Osteoblast (primary cell): ENCODE measurements at places on chromosomes 3 and 15. TPM values are rescaled to one million over a fixed set of nuclear protein-coding genes. Genes with fewer than 3 reads are reported as not detected.
A peak's percentile ranks its signal among the peaks of the same experiment; 100 is the strongest.

GRCh38 chr15:80251428-80252120 is 439 bp downstream of the CTXND1 start:
- H3K4me3 ChIP-seq, result peak overlapping the region; percentile 25
- H3K27me3 ChIP-seq, result peaks cover 90% of the 10 kb centered on the region
- no peaks in the 10 kb centered on the region for H3K36me3 ChIP-seq

DNA sequence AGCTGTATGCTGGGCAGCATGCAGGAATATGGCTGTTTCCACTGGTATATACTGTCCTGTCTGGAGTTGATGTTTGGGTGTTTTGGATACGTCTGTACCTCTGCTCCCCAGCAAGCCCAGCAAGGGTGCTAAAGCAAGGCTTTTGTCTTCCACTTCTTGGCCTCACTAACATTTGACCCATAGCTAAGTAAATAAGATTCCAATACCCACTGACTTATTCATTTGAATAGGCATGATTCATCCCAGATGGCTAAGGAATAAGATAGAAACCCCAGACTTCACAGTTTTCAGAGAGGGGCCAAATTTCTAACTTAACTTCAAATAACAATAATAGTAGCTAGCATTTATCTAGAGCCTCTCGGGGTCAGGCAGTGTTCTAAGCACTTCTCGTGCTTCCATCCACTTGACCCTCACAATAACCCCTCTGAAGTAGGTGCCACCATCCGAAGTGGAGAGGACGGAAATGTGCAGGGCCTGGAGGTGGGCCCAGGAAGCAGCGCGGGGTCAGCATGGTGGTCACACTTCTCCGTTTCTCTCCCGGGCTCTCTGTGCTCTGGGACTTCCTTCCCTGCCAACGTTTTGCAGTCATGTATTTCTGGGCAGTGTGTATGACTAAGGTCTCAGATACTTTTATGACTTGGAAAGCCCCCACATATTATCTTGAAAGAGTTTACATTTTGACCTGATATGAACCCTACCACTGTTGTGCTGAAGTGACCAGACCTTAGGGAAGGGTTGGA is 39.3 kb downstream of the LRRK1 start:
- no peak for DNase-seq
- H3K4me1 ChIP-seq, result peaks cover 38% of the 10 kb centered on the region
- no peaks in the 10 kb centered on the region for H3K27me3 ChIP-seq
- H3K4me3 ChIP-seq, result peak overlapping the region; percentile 57

DNA sequence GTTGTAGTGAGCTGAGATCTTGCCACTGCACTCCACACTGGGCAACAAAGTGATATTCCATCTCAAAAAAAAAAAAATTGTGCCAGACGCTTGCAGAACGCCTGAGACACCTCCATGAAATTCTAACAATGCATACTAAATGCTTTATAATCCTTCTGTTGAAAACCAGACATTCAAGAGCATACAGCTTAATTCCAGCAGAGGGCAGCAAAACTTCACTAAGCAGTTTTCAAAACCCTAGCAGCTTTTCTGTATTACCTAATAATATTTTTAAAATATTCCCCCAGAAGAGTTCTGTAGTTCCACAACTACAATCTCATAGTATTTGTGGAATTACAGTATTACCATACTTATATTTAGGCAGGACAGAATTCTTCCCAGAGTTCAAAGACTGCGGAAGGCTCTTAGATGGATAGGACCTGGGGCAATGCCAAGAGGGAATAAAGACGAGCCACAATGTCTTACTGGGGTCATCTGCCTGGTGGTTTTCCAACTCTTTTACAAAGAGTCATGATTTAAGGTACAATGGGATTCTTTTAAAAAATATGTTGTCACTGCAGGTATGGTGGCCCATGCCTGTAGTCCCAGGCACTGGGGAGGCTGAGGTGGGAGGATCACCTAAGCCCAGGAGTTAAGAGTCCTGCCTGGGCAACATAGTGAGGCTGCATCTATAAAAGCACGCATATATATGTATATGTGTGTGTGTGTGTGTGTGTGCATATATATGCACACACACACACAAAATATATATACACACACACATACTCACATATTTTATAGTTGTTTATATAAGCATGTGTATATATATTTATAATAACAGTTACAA is 19.6 kb upstream of the TASOR start:
- no peaks in the 10 kb centered on the region for H3K36me3 ChIP-seq
- no peak overlapping the region for H3K27ac ChIP-seq
- no peaks in the 10 kb centered on the region for H3K27me3 ChIP-seq
- no peaks in the 10 kb centered on the region for H3K4me1 ChIP-seq
- DNase-seq, result peak; percentile 79

GRCh38 chr3:10992943-10993728 is 588 bp downstream of the SLC6A1 start:
- no peak for DNase-seq
- no peak overlapping the region for H3K4me3 ChIP-seq
- H3K4me1 ChIP-seq, result no peaks in the 10 kb centered on the region
- H3K36me3 ChIP-seq, result no peaks in the 10 kb centered on the region
- no peak overlapping the region for H3K27ac ChIP-seq

The SELENOS gene
- total RNA-seq, result 74.3 and 79.6 TPM in 2 replicates

The ARIH2 gene
- total RNA-seq, result 69.1 and 82.5 TPM in 2 replicates

GRCh38 chr3:152236716-152237115 is 32.0 kb upstream of the MBNL1 start:
- H3K36me3 ChIP-seq, result no peaks in the 10 kb centered on the region
- no peak overlapping the region for H3K27ac ChIP-seq
- peaks cover 10% of the 10 kb centered on the region for H3K4me1 ChIP-seq
- DNase-seq, result no peak
- no peaks in the 10 kb centered on the region for H3K27me3 ChIP-seq

GRCh38 chr15:61319892-61320291 is 90.8 kb upstream of the RORA start:
- no peak overlapping the region for H3K4me3 ChIP-seq
- H3K36me3 ChIP-seq, result no peaks in the 10 kb centered on the region
- no peak overlapping the region for H3K27ac ChIP-seq
- H3K4me1 ChIP-seq, result no peaks in the 10 kb centered on the region
- no peaks in the 10 kb centered on the region for H3K27me3 ChIP-seq

GRCh38 chr3:110344487-110344886 is 727.1 kb upstream of the NECTIN3 start:
- H3K4me1 ChIP-seq, result peaks cover 12% of the 10 kb centered on the region
- no peak overlapping the region for H3K4me3 ChIP-seq
- DNase-seq, result no peak

DNA sequence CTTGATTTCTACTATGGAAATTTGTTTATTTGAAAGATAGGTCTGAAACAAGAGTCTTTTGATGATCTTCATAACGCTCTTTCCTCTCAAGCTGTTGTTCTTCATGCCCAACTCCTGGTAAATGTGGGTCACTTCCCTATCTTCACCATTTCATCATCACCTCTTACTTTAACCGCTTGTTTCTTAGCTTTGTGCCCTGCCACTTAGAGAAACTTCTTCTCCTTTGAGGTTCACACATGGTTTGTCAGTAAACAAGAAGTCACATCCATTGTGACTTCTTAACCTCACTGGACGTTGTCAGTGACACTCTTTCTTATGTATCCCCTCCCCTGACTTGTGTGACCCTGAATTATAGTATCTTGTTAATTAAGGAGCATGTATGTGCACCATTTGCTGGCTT is 16.9 kb upstream of the P2RY13 start:
- H3K4me1 ChIP-seq, result no peaks in the 10 kb centered on the region
- no peak for DNase-seq
- H3K27me3 ChIP-seq, result peaks cover 6% of the 10 kb centered on the region
- H3K36me3 ChIP-seq, result no peaks in the 10 kb centered on the region
- no peak overlapping the region for H3K27ac ChIP-seq

The SLC12A1 gene
- total RNA-seq, result not detected in 2 replicates

DNA sequence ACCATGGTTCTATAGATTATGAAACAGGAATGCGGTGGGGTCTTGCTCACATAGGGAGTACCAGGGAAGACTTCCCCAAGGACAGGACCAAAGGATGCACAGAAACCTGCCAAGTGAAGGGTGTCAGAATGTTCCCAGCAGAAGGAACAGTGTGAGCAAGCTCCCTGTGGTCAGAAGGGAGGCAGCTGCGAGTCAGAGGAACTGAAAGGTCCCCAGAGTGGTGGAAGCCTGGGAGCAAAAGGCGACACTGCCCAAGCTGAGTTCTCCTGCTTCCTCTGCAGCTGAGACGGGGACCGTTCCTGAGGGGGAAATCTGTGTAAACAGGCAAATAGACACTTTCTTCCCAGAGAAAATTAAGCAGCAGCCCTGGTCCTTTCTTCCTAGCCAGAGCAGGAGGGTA is 14.2 kb upstream of the SLC6A6 start:
- no peaks in the 10 kb centered on the region for H3K36me3 ChIP-seq
- H3K27me3 ChIP-seq, result peaks cover 6% of the 10 kb centered on the region
- no peak overlapping the region for H3K4me3 ChIP-seq
- H3K27ac ChIP-seq, result no peak overlapping the region
- DNase-seq, result peak; percentile 58

DNA sequence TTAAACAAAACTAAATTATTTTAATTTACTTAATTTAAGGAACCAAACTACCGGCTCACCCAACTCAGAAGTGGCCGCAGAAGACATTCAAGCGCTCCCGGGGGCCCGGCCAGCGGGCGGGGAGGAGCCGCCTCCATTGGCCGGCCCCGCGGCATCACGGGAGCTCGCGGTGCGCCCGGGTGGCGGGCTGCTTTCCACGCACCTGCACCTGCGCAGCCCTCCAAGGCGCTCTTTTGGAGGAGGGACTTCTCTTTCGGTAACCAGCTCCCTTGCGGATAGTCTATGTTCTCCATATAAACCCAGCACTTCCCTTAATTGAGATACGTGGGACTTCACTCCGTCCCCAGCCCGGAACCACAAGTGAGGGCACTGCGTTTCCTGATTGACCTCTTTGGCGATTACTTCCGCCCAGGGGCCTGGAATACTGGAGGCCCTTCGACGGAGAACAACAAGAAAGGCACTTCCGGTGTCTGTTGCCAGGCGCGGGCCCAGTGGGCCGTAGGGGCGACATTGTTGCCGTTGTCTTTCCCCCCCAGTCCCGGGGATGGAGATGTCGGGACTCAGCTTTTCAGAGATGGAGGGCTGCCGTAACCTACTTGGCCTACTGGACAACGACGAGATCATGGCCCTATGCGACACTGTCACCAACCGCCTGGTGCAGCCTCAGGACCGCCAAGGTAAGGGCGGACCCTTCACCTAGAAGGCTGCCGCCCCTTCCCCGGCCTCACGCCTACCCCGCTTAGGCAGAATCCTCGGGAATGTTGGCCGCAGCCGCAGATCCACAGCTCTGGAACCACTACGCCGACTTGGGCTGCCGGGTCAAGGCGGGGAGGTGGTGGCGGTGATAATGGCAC is at the start of gene C3orf38:
TSS of gene C3orf38 (plus strand) at position 451 of the 854 bp plus-strand sequence. CDS start at position 545, 94 bp downstream.
- peak within 1 kb of the TSS; percentile 99 for H3K4me3 ChIP-seq
- peaks cover 18% of the 10 kb centered on the region for H3K36me3 ChIP-seq
- peak within 1 kb of the TSS; percentile 92 for H3K27ac ChIP-seq
- H3K27me3 ChIP-seq, result no peaks in the 10 kb centered on the region
- peaks cover 2% of the 10 kb centered on the region for H3K4me1 ChIP-seq

- no peak overlapping the region for H3K4me3 ChIP-seq
- H3K36me3 ChIP-seq, result no peaks in the 10 kb centered on the region
- H3K4me1 ChIP-seq, result no peaks in the 10 kb centered on the region
- no peak overlapping the region for H3K27ac ChIP-seq
- peaks cover 10% of the 10 kb centered on the region for H3K27me3 ChIP-seq
These were observed 32.5 kb downstream of the TPRG1 start for GRCh38 chr3:189204167-189204866.

DNA sequence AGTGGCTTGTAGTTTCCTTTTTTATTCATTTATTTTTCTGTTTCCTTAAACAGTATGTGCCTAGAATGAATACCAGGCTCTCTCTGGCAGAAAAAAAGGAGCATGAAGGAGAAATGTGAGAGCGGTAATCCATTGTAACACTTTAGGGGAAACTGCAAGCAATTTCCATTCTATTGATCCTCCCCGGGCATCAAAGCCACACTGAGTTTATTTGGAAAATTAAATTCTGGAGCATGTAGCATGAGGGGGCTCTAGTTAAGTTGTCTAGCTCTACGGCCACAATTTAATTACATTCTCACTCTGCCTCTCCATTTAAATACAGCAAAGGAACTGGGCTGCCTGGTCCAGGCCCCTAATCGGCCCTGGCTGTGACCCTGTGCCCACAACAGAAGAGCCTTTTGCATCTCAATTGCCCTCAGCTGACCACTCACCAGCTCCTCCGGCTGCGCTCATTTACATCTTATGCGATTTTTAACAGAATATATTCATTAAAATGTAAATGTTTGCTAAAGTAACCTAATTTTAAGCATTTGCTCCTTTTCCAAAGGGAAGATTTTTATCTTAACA is 72.9 kb downstream of the MEGF11 start:
- no peaks in the 10 kb centered on the region for H3K36me3 ChIP-seq
- H3K27me3 ChIP-seq, result peaks cover 35% of the 10 kb centered on the region
- no peak overlapping the region for H3K27ac ChIP-seq
- no peak overlapping the region for H3K4me3 ChIP-seq

The PML gene
- total RNA-seq, result 46.7 and 50.7 TPM in 2 replicates

- DNase-seq, result no peak
- no peak overlapping the region for H3K27ac ChIP-seq
- peak overlapping the region; percentile 62 for H3K4me3 ChIP-seq
These were observed 435 bp downstream of the ALDH1L1 start for GRCh38 chr3:126179825-126180476.

- peaks cover 13% of the 10 kb centered on the region for H3K4me1 ChIP-seq
- peak within 1 kb of the TSS; percentile 95 for H3K4me3 ChIP-seq
- peak; percentile 96 for DNase-seq
- H3K27me3 ChIP-seq, result no peaks in the 10 kb centered on the region
- peak within 1 kb of the TSS; percentile 87 for H3K27ac ChIP-seq
These were observed at the start of gene PDE8A for GRCh38 chr15:84981711-84982300. PDE8A (plus strand) TSS chr15:84981856; CDS start chr15:84982163, 307 bp downstream.

- no peaks in the 10 kb centered on the region for H3K27me3 ChIP-seq
- H3K36me3 ChIP-seq, result no peaks in the 10 kb centered on the region
- no peak overlapping the region for H3K27ac ChIP-seq
- H3K4me1 ChIP-seq, result no peaks in the 10 kb centered on the region
- H3K4me3 ChIP-seq, result no peak overlapping the region
These were observed 481.7 kb downstream of the GBE1 start for GRCh38 chr3:81279481-81280379.

DNA sequence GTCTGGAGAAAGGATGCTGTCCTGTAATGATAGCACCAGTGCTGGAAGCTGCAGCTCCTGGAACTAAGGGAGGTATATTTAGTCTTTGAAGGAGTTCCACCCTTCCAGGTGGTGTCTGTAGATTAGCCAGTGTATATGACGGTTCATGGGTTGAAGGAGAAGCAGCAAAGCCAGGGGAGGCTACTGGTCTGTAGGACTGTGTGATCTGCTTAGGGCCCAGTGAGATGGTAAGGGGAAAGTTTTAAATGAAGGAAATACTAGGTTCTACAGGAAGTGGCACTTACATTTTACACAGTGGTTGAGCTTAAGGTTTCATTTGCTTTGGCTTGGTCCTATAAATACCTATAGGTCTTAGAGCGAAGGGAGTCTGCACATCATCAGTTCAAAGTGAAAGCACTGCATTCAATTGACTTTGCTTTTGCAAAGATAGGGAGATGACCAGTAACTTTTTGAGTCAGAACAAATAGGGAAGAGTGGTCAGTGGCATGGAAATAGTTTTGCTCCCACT is 5.6 kb downstream of the SLC25A38 start:
- H3K36me3 ChIP-seq, result peaks cover 30% of the 10 kb centered on the region
- no peaks in the 10 kb centered on the region for H3K27me3 ChIP-seq
- H3K27ac ChIP-seq, result no peak overlapping the region
- peaks cover 9% of the 10 kb centered on the region for H3K4me1 ChIP-seq
